G401 (cell line): ENCODE measurements at places on chromosomes 16 and 17.

GRCh38 chr16:54816471-54816870 lies 114.2 kb upstream of the IRX5 start:
- DNase-seq, result no peak

DNA sequence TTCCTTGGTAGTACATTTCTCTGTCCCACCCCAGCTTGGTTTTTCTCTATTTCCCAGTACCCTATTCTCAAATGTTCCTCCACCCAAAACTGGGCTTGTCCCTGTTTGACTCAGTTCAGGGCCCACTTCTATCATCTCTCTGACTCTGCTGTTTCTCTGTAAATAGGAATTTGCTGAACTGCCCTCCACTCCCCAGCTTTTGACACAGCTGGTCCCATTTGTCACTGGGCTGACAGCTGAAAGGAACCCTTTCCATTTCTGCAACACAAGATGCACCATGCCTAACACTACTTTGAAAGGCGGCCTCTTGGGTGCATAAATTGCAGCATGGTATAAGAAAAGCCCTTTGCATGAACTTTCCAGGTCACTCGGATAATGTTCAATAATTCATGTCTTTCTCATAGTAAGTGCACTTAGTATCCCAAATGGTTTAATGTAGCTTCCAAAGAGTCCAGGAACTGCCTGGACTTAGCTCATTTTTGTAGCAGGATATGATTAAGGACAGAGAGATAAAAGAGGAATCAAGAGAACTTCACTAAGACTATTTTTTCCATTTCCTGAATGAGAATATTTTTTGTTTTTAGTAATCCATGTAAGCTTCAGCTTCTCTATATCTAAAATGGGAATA lies 256.7 kb downstream of the CDH11 start:
- no peak for DNase-seq

DNA sequence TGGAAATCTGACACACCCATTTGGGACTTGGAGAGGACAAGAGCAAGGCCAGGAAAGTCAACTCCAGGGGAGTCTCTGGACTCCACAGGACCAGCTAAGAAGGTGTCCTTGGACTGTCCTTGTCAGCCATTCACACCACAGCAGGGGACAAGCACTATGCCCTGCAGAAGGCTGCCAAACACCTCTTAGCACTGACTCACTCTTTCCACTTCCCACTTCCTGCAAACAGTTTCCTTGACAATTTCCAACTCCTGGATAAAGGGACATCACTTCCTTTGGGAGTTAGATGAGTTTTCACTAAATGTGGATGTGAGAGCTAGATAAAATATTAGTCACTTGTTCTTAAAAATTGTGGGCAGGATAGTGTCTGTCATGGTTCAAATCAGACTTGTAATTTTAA lies 37.8 kb upstream of the BCAR1 start:
- no peak for DNase-seq

DNA sequence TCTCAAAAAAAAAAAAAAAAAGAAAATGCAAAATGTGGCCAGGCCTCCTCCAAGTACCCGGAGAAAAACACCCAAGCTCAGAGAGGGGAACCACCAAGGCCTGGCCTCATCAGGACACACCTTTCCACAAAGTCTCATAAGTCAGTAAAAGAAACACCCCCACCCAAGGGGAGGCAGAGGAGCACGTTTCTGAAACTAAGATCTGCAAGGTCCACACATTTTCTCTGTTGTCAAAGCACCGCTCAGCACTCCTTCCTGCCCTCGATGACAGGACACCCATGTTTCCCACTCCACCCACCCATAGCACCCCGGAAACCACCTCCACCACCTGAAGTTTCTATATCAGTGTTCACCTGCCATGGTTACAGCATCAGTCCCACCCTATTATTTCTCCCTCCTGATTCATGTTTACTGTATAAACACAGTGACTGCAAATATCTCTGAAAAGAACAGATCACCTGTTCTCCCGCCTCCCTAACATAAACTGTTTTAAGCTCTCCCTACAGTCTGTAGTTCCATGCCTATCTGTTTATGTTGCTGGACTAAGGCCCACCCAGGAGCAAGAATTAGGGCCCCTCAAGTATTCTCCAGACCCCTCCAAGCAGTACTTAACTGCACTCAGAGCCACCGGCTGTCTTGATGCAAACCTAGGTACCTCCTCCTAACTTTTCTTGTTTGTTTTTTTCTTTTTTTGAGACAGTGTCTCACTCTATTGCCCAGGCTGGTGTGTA lies 2.0 kb downstream of the CORO7 start:
- DNase-seq, result no peak

GRCh38 chr17:28911411-28912045 lies 8.6 kb upstream of the DHRS13 start:
- DNase-seq, result no peak

- DNase-seq, result peak; percentile 23
Observed at GRCh38 chr16:71311553-71312158, 22.5 kb upstream of the CMTR2 start.
